ENCODE measurements at places on chromosomes 2 and 18. TPM values are rescaled to one million over a fixed set of nuclear protein-coding genes. Genes with fewer than 3 reads are reported as not detected.

GRCh38 chr18:13354402-13354801 is 135.8 kb downstream of the LDLRAD4 start:
- H3K4me1 ChIP-seq, result peaks cover 15% of the 10 kb centered on the region
- no peak overlapping the region for H3K27ac ChIP-seq
- no peak overlapping the region for H3K4me3 ChIP-seq
- H3K36me3 ChIP-seq, result peaks cover 12% of the 10 kb centered on the region
- H3K27me3 ChIP-seq, result no peaks in the 10 kb centered on the region
- no peak for DNase-seq

Gene SF3B6
- 66.5 TPM for total RNA-seq

DNA sequence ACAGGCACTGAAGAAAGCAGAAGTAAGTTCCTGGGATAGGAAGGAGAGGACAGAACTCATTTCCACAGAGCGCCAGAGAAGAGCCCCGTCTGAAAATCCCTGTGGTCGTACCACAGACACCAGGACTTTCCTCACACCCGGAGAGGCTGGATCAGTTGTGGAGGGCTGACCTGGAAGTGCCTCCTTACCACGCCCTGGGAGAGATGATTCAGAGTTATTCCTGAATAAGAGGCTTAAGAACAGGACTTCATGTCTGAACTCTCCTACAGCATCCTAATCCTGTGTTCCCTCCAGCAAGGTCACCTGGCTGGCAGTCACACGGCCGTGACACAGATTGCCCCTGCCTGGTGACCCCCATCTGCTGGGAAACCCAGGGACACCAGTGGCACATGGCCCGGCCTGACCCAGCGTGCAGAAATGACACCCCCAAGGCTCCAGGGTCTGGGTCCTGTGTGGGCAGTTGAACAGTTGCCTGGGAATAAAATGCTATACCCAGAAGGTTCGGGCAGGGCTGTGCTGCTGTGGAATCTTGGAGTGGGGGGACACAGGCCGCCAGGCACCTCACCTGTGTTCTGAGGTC is 105.9 kb downstream of the PXDN start:
- H3K27ac ChIP-seq, result no peak overlapping the region
- no peaks in the 10 kb centered on the region for H3K4me1 ChIP-seq
- H3K36me3 ChIP-seq, result no peaks in the 10 kb centered on the region
- no peaks in the 10 kb centered on the region for H3K27me3 ChIP-seq
- H3K4me3 ChIP-seq, result no peak overlapping the region

GRCh38 chr18:65587491-65587890 is 163.3 kb upstream of the CDH7 start:
- H3K27me3 ChIP-seq, result no peaks in the 10 kb centered on the region
- no peak for DNase-seq
- no peak overlapping the region for H3K27ac ChIP-seq
- no peaks in the 10 kb centered on the region for H3K36me3 ChIP-seq

Gene TNFAIP6
- not detected for total RNA-seq

- H3K27me3 ChIP-seq, result no peaks in the 10 kb centered on the region
- H3K4me3 ChIP-seq, result peak overlapping the region; percentile 64
- peaks cover 21% of the 10 kb centered on the region for H3K36me3 ChIP-seq
- H3K4me1 ChIP-seq, result peaks cover 86% of the 10 kb centered on the region
- no peak for DNase-seq
Measured at GRCh38 chr2:54578648-54579045, 122.5 kb downstream of the SPTBN1 start.

DNA sequence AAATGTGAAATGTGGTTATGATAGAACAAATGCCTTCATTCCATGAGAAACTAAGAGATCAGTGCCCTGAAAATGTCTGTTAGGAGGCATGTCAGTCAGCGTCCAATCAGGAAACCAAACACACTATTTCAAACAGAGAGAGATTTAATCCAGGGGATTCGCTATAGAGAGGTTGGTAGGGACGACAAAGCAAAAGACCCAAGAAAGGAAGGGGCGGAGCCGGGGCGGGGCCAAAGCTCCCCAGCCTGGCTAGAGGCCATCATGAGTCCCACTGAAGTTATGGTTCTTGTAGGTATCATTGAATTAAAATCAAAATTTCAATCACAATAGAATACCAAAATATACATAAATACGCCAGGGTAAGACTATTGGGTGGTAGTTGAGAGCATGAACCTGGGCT is 32.9 kb upstream of the RNF149 start:
- H3K4me1 ChIP-seq, result peaks cover 25% of the 10 kb centered on the region
- no peaks in the 10 kb centered on the region for H3K36me3 ChIP-seq
- peak overlapping the region; percentile 58 for H3K4me3 ChIP-seq
- no peaks in the 10 kb centered on the region for H3K27me3 ChIP-seq
- peak; percentile 65 for DNase-seq
- peak overlapping the region; percentile 74 for H3K27ac ChIP-seq

- no peak overlapping the region for H3K27ac ChIP-seq
- no peaks in the 10 kb centered on the region for H3K27me3 ChIP-seq
- H3K4me1 ChIP-seq, result no peaks in the 10 kb centered on the region
- no peaks in the 10 kb centered on the region for H3K36me3 ChIP-seq
Measured at GRCh38 chr18:62981566-62981965, 266.2 kb downstream of the PHLPP1 start.

Gene UGT1A10
- not detected for total RNA-seq

DNA sequence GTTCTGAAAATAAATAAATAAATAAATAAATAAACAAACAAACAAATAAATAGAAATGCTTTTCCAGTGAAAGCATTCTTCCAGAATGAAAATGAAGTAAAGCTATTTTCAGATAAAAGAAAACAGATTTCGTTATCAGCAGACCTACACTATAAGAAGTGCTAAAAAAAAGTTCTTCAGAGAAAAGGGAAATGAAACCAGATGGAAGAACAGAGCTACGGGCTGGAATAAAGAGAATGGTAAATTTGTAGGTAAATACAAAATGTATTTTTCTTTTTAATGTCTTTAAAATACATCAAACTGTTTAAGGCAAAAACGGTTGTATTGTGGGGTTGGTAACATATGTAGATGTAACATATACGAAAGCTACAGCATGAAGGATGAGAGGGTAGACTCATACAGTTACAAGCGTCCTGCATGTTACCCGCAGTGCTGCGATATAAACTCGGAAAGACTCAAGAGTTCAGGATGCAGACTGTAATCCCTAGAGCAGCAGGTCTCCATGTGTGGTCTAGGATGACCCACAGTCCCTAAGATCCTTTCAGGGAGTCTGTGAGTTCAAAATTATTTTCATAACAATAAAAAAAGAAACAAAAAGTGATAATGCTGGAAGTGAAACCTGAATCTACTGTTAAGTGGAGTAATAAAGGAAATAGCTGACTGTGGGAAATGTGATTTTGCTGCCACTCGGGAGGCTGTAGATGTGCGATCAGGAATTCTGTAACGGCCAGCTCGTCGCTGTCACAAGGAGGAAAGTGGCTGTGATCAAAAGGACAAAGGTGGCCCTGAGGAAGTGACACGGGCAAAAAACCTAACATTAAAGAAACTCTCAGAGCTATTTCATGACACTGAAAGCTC is 5.3 kb upstream of the RAB12 start:
- H3K4me1 ChIP-seq, result peaks cover 20% of the 10 kb centered on the region
- DNase-seq, result no peak
- no peaks in the 10 kb centered on the region for H3K36me3 ChIP-seq
- peaks cover 19% of the 10 kb centered on the region for H3K27me3 ChIP-seq
- peak overlapping the region; percentile 57 for H3K4me3 ChIP-seq

DNA sequence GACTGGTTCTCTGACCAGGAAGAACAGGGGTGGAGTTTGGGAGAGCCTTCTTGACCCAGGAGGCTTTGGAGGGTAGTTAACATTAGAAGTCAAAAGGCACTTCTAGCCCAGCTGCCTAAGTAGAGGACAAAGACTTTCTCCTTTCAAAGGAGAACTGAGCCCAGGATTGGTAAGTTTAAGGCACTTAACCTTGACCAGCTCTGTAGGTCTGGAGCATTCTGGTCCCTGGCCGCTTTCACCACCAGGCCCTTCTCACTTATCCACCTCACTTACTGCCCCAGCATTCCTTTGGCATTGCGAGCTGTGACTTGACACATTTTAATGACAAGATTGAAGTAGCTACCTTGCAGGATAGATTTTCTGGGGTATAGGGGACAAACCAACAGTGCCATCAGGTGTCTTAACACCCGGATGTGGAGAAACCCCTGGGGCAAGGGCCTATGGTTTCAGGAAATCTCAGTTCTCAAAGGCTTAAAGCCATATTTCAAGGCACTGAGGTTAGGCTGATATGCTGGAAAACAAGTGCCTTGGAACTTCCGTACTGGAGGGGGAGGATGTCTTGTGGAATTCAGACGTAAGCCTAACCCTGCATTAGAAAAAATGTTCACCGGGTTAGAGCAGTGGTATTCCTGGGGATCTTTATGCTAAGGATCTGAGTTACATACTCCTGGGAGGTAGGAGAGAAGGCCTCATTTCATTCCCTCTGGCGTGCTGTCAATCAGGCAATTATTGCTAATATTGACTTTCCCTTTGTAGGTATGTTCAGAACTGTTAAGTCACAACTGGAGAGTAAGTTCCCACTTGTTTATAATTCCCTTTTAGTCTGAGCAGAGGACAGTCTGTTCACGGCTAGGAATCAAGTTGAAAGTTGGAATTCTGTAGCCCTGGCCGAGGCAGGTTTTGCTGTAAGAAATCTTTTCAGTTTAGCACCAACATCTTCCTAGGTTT is 4.3 kb downstream of the C2orf68 start:
- H3K36me3 ChIP-seq, result peaks cover 9% of the 10 kb centered on the region
- H3K27ac ChIP-seq, result no peak overlapping the region
- no peaks in the 10 kb centered on the region for H3K27me3 ChIP-seq
- DNase-seq, result no peak

DNA sequence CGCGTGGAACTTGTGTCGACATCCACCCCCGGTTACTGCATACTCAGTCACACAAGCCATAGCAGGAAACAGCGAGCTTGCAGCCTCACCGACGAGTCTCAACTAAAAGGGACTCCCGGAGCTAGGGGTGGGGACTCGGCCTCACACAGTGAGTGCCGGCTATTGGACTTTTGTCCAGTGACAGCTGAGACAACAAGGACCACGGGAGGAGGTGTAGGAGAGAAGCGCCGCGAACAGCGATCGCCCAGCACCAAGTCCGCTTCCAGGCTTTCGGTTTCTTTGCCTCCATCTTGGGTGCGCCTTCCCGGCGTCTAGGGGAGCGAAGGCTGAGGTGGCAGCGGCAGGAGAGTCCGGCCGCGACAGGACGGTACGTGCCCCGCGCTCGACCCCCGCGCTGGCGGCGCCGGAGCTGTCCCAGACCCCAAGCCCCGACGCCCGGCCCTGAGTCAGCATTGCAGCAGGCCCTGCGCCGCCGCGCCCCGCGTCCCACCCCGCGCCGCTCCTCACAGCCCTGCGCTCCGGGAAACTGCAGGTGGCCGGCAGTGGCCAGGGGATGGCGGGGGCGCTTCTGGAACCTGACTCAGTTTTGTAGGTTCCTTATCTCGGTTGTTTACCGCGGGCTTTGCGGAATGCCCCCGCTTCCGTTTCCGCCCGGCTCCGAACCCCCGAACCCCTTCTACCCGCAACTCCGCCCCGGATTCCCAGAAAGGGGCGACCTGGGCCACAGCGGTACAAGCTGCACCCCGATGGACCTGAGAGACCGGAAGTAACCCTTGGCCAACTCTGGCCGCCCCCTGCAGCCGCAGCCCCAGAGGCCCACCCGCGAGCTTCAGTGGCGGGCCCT is at the start of gene CFLAR:
CFLAR (plus strand) TSS at position 50 of the 844 bp plus-strand sequence. CDS start 13,702 bp downstream, outside the sequence.
- peak; percentile 91 for DNase-seq
- no peaks in the 10 kb centered on the region for H3K27me3 ChIP-seq
- peak within 1 kb of the TSS; percentile 89 for H3K4me3 ChIP-seq
- peaks cover 17% of the 10 kb centered on the region for H3K36me3 ChIP-seq

GRCh38 chr2:75562513-75562864 is 1.8 kb upstream of the EVA1A start:
- no peaks in the 10 kb centered on the region for H3K36me3 ChIP-seq
- no peak overlapping the region for H3K27ac ChIP-seq
- no peak for DNase-seq
- no peak overlapping the region for H3K4me3 ChIP-seq

- no peaks in the 10 kb centered on the region for H3K27me3 ChIP-seq
- H3K4me1 ChIP-seq, result peaks cover 5% of the 10 kb centered on the region
- no peak overlapping the region for H3K4me3 ChIP-seq
- peak; percentile 44 for DNase-seq
- H3K36me3 ChIP-seq, result no peaks in the 10 kb centered on the region
Measured at GRCh38 chr2:27016801-27017325, 15.9 kb upstream of the TMEM214 start.
